ENCODE measurements at places on chromosomes 1 and 21.
A peak's percentile ranks its signal among the peaks of the same experiment; 100 is the strongest.

GRCh38 chr1:11874624-11875023 lies 15.9 kb upstream of the NPPB start:
- no peak for DNase-seq

DNA sequence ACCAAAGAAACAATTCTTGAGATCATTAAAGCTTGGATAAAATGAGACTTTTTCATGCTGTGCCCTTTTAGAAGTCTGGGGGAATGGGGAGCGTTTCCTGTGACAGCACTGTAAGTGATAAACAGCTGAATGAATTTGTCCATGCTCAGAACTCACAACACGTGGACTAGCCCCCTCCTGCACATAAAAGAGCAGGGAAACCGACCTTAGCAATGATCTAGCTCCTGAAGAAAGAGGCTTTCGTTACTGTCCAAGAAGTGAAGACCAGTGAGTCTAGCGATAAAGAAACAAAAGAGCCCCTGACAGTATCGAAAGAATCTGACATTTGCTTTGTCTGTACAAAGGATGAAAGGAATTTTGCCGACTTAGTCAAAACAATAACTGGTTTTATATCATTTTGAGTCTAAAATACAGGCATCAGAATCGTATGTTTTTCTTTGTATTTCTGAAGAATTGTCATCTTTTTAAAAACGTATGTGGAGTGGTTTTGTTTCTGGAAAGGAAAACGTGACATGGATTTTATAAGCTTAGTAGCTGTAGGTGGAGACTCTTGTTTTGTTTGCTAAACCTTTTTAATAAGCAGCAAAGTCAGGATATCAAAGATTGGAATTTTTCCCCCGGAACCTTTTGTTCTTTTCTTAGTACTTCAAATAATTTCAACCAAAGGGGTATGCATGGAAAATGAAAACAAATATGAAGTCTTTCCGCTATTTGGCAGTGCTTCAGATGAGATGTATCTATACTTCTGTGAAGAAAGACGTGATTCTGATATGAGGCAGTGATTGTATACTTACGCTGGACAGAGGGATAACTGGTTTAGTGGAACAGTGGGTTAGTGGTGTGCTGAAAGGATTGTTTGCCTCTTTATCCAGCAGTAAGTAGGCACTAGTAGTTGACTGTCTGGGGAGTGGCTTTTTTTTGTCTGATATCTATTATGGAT lies 61.0 kb downstream of the MAST2 start:
- peak; percentile 26 for DNase-seq

DNA sequence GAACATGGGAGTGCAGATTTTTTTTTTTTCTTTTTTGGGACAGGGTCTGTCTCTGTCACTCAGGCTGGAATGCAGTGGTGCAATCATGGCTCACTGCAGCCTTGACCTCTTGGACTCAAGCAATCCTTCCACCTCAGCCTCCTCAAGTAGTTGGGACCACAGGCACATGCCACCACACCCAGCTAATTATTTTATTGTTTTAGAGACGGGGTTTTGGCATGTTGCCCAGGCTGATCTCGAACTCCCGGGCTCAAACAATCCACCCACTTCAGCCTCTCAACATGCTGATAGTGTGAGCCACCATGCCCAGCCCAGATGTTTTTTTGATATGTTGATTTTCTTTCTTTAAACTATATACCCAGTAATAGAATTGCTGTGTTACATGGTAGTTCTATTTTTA lies 57.7 kb downstream of the RGSL1 start:
- no peak for DNase-seq

DNA sequence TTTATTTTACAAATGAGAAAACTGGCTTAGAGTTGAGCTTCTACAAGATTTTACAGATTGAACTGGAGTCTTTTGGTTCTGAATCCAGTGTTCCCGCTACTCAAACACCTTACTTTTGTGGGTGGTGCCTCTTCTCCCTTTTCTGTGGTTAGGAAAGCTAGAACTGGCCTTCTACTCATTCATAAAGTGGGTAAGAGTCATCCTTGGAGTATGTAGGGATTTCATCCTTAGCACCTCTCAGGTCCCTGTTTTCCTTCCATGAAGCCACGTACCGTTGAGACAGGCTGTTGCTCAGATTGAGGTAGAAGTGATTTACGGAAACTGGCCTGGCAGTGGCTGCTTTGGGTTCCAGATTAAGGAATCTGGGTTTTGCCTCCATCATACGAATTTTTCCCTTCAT lies 35.8 kb downstream of the WNT4 start:
- DNase-seq = no peak

DNA sequence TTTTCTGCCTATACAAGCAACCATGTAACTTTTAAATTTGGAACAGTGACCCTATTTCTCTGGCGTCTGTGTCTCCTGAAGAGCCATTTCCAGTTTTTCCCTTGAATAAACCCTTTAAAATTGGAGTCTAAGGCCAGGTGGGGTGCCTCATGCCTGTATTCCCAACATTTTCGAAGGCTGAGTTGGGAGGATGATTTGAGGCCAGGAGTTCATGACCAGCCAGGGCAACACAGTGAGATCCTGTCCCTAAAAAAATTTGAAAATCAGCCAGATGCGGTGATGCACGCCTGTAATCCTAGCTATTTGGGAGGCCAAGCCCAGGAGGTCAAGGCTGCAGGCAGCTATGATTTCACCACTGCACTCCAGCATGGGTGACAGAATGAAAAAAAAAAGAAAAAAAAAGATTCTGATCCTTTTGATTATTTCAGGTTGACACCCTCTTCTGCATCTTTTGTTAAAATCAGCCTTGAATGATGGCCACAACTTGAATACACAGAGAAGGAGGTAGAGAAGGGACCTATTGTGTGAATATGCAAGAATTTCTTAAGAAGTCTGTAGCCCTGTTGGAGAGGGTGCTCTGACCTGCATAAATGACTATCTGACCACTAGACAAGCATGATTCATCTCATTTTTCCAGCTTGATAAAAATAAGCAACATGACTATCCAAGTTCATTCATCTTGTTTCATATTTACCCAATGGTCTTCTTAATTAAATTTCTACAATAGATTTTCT lies 40.2 kb upstream of the PARP1 start:
- DNase-seq = no peak

GRCh38 chr1:54317084-54317483 lies 89.1 kb downstream of the SSBP3 start:
- DNase-seq = no peak

DNA sequence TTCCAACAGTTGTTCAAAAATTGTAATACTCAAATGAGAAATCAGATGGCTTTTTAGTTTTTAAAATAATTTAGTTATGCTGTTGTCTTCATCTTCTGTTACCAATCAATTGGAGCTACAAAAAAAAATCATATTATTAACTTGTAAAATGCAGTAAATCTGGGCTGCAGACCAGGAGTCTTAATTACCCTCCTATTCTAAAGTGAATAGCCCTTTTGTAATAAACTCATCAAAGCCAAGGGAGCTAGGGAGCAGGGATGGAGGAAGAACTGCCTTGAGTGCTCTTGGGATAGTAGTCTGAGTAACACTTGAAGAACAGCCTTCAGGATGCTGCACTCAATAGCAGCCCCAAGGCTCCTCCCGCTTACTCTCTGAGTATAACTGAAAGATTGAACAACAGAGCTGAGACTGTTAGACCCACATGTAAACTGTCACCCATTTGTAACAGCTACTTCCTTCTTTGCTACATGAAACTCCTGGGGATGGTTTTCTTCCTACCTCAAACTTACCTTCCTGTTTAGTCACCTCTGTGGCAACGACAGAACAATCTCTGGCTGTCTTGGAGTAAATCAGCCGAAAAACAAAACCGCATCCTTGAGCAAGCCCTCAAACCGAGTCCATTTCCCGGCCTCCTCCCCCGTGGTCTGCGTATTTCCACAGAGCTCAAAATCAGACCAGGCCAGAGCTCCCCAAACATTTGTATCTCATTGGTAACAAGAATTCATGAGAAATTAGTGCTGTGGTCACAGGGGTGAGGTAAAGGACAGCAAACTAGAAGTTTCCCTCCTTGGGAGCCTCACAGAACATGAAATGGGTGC lies 55.9 kb downstream of the CD58 start:
- DNase-seq = no peak

- DNase-seq = peak; percentile 36
Measured at GRCh38 chr1:196309386-196309785, 298.9 kb downstream of the KCNT2 start.

DNA sequence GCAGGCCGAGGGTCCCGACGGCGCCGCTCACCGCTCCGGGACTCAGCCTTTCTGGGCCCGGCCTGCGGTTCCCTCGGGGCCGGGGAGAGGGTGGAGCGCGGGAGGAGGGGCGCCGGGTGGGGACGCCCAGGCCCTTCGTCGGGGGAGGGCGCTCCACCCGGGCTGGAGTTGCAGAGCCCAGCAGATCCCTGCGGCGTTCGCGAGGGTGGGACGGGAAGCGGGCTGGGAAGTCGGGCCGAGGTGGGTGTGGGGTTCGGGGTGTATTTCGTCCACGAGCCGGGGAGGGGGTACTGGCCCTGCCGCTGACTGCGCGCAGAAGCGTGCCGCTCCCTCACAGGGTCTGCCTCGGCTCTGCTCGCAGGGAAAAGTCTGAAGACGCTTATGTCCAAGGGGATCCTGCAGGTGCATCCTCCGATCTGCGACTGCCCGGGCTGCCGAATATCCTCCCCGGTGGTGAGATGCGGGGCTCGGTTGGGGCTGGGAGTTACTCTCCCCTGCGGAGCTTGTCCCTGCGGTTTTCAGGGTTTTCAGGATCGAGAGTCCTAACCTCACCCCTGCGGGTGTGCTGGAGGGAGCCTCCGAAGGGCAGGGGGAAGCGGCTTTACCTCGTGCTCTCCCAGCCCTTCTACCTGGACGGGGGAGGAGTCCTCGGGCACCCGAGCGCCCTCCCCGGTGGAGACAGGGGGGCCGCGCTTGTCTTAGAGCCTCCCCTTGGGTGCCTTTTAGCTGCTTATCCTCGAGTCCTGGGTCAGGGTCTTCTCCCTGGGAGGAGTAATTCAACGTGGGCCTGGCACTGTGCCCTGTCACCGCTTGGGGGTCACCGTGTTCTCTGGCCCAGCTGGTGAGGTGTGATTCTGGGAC lies 2.1 kb downstream of the SAMD11 start:
- DNase-seq = no peak

- DNase-seq = no peak
Measured at GRCh38 chr1:173176246-173176645, 30.9 kb downstream of the TNFSF4 start.

DNA sequence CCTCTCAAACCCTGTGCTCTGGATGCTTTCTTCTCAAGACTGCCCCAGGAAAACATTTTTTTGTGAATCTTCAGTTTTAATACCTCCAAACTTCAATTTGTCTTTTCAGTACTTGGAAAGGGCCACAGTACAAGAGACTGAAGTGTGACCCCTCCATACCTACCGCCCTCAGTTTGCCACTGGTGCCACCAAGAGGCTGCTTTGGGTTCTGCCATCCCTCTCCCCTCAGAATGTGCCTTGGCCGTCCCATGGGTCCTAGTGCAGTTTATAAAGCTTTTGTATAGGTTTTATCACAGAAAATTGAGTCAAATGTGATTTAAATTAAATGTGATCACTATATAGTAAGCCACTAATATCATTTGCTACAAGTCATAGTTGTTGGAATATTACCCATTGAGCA lies 60.8 kb upstream of the PGD start:
- no peak for DNase-seq

DNA sequence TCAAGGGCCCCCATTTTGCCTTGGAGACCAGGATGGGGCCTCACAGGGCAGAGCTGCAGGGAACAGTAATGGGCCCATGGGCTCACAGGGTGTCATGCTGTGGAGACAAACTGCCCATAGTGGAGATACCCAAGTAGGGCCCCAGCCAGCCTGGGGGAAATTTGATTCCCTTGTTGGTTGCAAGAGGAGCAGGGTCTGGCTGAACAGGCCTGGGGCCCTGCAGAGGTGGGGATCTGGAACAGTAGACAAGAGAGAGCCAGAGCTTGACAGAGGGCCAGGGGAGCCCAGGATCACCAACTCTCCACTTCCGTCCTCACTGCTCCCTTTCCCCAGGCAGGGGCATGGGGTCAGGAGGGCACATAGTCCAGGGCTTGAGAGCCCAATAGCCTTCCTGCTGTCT lies 8.7 kb downstream of the S100B start:
- no peak for DNase-seq

- no peak for DNase-seq
Measured at GRCh38 chr1:231188072-231188471, 26.2 kb downstream of the TRIM67 start.

DNA sequence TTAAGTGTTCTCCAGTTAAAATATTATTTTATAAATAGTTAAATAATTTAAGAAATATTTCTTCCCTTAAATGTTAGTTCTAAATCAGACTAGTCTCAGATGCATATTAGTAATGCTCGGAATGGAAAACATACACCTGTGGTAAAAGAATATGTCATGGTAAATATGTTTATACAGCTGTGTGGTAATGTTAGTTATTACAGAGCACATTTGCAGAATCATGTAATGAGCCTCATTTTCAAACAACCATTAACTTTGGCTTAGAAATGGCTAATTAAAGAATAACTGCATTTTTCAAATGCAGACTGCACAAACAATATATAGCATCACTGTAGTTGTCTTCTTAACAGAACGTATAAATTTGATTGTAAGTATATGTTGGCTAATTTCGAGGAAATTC lies 90.3 kb downstream of the DISP1 start:
- peak; percentile 97 for DNase-seq

GRCh38 chr1:89190017-89190416 lies 8.7 kb downstream of the GBP4 start:
- no peak for DNase-seq

DNA sequence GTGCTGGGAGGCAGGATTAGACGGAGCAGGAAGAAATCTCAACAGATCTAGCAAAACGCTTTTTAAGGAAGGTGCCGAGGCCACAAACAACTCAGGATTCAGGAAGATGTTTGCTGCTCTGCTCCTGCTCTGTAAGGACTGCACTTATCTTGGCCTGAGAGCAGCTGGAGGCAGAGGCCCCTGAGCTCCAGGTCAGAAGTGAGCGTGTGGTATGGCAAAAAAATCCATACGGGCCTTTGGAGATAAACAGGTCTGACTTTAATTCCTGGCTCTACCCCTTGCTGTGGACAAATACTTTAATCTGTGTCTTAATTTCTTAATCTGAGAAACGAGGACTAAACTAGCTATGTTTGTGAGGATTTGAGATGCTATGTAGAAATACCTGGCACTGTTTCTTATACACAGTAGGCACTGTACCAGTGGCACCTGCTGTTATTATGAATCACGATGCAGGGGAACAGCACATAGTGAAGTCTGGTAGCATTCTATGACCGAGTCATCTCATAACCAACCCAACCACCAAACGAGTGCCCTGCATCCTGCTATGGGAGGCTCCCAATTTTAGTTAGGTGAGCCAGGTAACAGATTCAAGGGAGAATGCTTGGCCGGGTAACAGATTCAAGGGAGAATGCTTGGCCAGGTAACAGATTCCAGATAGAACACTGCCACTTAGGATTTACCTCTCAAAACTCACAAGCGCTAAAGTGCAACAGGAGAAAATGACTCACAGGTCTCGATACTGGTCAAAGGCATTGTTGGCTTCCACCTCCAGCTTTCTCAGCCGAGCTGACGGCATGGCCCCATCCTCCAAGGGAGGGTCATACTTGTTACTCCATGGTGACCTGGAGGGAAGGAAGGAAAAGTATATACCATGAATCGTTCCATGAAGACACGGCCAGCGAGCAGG lies 65.9 kb downstream of the SLC66A1 start:
- DNase-seq = no peak

- DNase-seq = no peak
Measured at GRCh38 chr1:8161546-8162105, 135.5 kb upstream of the ERRFI1 start.

- no peak for DNase-seq
Measured at GRCh38 chr1:150235294-150235851, 539 bp downstream of the ANP32E start.

GRCh38 chr1:61284936-61285335 lies 202.6 kb downstream of the NFIA start:
- DNase-seq = no peak

GRCh38 chr1:94396356-94397010 lies 21.7 kb upstream of the ABCD3 start:
- no peak for DNase-seq

- DNase-seq = no peak
Measured at GRCh38 chr1:15703562-15703961, 19.4 kb downstream of the PLEKHM2 start.
